ENCODE measurements at places on chromosomes 4 and X.

- no peak for DNase-seq
Observed at GRCh38 chrX:56113785-56114436, 118.2 kb upstream of the KLF8 start.

DNA sequence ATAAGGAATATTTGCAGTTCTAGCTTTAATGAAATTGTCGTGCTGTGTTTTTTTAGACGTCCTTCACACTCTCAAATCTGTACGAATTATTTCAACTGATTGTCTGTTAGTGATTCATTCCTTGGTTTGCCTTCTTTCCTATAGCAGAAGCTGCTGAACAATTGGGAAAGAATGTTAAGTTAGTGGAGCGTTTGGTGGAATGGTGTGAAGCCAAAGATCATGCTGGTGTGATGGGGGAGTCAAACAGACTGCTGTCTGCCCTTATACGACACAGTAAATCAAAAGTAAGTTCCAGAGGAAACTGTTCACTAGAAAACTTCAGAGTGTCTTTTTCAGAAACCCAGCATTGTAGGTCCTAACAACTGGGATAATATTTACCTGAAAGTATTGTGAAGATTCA lies 159.9 kb downstream of the RAP1GDS1 start:
- DNase-seq, result no peak

DNA sequence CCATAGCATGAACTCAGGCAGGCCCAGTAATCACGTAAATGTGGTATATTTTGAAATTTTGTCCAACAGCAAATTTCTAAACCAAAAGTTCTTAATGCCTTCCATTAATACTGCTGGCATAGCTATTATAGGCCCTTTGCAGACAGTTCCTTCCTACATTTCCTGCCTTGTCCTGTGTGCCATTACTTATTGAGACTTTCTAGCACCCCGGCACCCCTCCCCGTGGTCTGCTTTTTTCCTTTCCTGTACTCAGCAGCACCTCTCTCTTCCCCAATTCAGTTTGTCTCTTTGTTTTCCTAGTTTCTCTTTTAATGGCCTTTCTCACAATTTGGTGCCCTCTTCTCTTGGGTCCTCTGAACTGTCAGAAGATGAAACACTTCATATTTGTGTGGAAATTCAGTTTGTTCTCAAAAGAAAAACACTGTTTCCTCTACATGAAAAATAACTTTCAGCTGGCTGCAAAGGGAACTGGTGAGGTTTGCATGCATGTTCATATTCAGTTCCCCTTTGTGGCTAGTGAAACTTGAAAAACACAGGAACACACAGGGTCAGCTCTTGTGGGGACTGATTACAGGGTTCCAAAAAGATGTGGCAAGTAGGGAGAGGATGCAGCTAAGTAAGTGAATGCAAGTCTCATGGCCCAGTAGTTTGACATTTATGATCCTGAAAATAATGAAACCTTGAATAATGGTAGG lies 17.1 kb downstream of the GPR34 start:
- DNase-seq, result peak; percentile 58

- no peak for DNase-seq
Observed at GRCh38 chr4:69974631-69975030, 9.1 kb upstream of the CSN2 start.

- DNase-seq, result no peak
Observed at GRCh38 chr4:13461191-13461905, 22.8 kb downstream of the RAB28 start.

DNA sequence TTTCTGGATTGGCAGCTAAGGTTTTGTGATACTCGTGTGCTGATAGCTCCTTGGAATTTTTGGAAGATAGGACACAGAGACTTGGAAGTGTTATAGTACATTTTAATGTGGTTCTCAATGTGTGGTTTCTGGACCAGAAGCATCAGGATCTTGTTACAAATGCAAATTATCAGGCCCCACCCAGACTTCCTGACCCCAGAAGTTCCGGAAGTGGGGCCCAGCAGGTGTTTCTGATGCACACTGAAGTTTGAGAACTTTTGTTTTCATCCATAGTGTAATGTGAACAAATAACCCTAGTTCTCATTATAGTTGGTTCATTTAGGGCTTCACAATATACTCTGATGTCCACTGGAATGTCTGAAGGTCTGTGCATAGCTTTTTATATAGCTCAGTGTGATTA lies 49.6 kb downstream of the LAMP2 start:
- DNase-seq, result no peak

- DNase-seq, result no peak
Observed at GRCh38 chr4:7416745-7417432, 17.8 kb downstream of the PSAPL1 start.

DNA sequence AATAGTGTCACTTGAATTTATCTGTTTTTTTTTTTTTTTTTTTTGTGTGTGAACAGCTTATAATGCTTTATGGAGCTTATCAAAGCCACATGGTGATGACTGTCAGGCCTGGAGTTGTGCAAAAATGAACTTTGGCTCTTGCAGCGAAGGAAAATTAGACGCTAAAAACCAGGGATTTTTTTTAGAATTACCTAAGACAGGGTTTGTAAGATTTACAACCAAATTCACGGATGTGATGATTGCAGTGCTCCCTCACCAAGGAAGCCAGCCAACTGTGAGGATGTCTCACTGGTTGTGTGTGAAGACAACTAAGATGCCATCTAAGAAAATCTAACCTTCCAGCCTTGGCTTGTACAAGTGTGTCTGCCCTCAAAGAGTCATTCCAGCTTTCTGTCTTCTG lies 127.1 kb upstream of the SLC4A4 start:
- DNase-seq, result no peak

GRCh38 chr4:48490012-48490679 lies at the start of gene ZAR1:
TSS of gene ZAR1 (plus strand) at chr4:48490252. CDS start at chr4:48490292, 40 bp downstream.
- no peak for DNase-seq

GRCh38 chr4:189981970-189982369 lies 41.3 kb downstream of the FRG1 start:
- no peak for DNase-seq

DNA sequence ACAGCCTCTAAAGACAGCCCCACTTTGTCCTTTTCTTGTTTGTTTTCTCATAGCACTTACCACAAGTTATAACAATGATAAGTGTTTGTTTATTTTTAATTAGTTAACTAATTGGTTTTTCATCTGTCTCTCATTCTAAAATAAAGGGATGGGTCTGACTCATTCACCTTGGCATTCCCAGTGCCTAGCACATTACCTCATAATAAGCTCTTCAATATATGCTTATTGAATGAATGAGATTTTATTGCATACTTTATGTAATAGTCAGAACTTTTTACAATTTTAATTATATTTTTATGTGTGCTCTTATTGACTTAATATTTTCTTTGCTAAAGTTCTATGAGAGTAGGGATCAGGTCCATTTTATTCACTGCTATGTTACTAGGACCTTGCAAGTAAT lies 22.8 kb upstream of the PRKG2 start:
- DNase-seq, result no peak

DNA sequence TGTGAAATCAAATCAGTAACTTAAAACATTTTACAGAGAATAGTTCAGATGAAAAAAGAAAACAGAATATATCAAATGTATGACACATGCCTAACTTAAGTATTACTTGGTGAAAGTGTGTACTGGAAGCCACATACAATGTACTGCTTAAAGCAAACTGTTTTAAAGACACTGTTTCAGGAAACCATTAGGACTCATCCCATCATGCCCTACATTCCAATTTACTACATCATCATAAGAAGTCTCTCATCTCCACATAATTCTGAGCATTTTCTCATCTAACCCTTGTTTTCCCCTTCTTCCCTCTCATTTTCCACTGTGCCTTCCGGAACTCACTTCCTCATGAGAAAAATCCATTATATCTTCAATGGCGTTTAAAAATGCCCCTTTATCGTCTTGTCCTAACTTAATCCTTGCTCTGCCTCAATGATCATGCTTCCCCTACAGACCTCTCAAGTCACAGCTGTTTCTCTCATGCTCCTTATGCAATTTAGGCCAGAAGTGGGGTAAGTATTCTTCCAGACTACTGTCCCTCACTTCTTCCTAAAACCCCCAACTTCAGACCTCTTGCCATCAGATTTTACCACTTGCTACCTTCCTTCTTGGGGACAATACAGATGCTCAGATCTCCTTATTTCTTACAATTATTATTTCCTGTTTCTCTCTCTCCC lies 26.8 kb upstream of the FGF5 start:
- no peak for DNase-seq

DNA sequence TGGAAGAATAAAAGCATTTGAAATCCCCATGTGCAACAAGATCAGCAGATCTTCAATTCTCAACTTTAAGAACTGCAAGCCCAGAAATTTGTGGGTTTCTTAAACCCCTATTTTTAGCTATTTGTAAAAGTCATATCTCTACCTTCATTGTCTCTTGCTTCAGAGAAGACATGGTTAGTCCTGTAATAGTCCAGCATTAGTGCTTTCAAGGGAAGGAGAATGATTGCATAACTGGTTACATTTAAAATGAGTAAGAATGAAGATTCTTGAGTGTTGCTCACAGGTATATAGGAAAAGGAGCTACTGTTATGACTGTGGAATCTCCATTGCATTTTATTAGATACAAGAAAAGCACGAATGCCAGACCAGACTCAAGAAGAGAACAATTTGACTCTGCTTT lies 84.0 kb downstream of the CCSER1 start:
- DNase-seq, result no peak

DNA sequence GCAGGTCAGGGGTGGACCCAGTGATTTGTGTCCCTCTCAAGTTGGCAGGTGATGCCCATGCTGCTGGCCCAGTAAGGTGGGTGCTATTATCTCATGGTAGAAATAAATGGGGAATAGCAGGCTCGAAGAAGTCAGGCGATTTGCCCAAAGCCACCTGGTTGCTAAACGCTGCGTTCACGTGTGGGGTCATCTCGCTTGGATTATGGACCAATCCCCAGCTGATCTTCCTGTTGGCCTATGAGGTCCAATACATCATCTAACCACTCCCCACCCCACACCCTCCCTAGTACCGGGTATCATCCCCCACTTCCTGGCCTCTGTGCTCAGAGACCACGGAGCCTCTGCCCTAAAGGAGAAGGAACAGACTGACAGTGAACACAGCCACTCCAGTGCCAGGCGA lies 18.3 kb upstream of the MSX1 start:
- DNase-seq, result no peak

DNA sequence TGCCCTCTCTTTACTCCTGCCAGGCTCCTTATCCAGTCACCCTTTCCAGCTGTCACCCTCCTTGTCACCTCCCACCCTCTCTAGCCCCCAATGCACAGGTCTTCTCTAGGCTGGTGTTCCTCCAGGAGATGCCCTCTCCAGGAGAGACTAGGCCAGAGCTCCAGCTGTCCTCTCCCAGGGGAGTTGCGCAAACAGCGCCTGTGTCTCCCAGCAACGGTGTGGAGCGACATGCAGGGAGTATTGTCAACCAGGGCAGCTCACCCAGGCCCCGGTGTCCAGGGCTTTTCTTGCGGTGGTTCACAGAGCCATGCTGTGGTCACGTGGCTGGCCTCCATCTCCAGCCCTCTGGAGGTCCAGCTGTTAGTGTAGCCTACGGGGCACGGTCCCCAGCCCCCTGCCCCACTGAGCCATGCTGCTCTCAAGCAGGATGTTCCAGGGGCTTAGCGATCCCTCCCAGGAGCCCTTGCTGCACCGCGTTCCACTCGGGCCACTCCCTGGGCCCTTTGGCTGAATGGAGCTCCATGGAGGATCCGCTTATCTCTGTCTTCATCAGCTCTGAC lies 34.8 kb downstream of the CCNQ start:
- DNase-seq, result no peak

DNA sequence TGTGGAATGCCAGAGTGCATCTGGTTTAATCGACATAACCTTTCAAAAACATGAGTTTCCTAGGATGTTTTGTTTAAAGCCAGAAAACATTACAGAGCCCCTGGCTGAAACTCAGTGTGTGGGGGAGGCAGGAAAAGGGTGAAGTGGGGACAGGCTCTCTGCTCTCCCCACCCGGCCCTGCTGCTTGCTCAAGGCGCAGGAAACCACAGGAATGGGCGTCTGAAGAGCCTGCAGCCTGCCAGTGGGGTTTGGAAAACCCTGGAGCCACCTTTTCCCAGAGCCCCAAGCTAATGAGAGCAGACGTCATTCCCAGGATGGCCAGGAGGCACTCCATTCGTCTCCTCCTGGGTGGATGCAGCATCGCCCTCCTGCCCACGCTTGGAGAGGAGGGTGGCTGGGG lies 240.6 kb downstream of the AFAP1 start:
- DNase-seq, result peak; percentile 34

- no peak for DNase-seq
Observed at GRCh38 chr4:67333664-67334063, 211.6 kb downstream of the CENPC start.

DNA sequence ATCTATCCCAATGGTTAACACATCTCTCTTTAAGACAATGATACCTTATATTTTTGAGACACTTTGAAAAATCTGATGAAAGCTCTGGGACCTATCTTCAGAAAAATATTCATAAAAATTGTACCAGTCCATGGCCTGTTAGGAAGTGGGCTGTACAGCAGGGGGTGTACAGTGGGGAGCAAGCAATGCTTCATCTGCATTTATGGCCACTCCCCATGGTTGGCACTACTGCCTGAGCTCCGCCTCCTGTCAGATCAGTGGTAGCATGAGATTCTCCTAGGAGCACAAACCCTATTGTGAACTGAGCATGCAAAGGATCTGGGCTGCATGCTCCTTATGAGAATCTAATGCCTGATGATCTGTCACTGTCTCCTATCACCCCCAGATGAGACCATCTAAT lies 42.6 kb downstream of the C4orf51 start:
- no peak for DNase-seq

GRCh38 chr4:3158841-3159240 lies 84.4 kb downstream of the HTT start:
- no peak for DNase-seq

All from Kasumi-1 (cell line).